ENCODE measurements at places on chromosomes 7 and 10.

DNA sequence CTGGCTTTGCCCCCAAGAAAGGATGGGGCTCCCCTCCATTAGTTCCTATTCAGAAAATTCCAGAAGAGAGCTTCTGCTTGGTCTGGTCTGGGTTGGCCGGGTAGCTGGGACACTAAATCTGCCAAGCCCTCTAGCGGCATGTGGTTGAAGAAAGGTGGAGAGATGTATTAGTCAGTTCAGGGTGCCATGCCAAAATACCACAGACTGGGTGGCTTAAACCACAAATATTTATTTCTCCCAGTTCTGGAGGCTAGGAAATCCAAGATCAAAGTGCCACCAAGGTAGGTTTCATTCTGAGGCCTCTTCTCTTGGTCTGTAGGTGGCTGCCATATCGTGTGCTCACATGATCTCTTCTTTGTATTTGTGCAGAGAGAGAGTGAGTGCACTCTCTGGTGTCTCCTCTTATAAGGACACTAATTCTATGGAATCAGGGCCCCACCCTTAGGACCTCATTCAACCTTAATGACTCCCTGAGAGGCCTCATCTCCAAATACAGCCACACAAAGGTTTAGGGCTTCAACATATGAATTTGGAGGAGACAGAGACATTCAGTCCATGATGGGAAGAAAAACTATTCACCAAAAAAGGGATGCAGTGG lies 38.7 kb upstream of the MTPAP start:
- no peak for DNase-seq

DNA sequence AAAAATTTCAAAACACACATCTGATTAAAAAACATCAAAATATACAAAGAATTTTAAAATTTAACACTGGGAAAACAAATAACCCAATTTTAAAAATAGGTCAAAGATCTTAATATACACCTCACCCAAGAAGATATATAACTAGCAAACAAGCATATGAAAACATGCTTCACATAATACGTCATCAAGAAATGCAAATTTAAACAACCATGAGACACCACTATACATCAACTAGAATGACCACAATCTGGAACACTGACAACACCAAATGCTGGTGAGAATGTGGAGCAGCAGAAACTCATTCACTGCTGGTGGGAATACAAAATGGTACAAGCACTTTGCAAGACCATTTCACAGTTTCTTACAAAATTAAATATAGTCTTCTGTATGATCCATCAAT lies 498.4 kb downstream of the IPMK start:
- DNase-seq, result no peak

DNA sequence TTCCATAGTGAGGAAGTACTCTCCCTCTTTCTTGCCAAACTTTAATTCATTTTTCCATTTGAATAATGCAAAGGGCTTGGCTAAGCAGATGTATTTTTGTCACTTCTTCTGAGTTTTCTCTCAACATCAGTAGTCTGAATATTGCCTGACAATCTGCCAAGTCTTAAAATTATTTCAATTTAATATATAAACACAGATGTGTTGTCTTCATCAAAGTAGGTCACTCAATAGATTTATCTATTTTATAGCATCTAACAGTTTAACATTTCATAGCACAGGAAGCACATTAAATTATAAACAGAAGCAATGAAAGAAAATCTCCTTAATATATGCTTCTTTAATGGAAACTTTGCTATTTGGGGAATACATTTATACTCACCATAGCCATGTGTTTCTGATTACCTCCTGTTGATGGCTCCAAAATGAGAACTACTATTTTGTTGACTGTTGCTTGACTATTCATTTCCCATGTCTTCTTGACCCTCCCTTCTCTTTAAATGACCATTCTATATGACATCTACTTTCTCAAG lies 4.5 kb downstream of the CPED1 start:
- DNase-seq, result no peak

GRCh38 chr7:121547544-121548092 lies 151.5 kb upstream of the FAM3C start:
- DNase-seq, result peak; percentile 34

DNA sequence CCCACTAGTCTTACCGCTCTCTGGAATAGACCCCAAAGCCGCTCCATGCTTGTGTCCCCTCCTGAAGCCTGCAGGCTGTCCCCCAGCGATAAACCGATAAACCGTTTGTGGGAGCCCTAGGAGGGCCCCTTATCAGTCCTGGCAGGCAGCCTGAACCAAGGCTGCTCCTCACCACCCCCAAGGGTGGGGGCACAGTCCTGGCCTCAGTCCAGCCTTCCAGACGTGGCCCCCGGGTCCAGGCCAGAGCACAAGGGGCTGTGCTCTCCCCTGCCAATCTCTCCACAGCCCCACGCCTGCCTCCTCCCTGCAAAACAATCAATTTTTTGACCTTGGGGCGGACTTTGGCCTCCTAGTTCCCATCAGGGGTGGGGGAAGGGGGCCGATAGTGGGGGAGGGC lies at the start of gene TFR2:
TSS of gene TFR2 (minus strand) at position 90 of the 397 bp plus-strand sequence. CDS start at position 47, 43 bp downstream.
- no peak for DNase-seq

- DNase-seq, result no peak
These were observed 307.4 kb downstream of the WDR37 start for GRCh38 chr10:1363446-1364121.

DNA sequence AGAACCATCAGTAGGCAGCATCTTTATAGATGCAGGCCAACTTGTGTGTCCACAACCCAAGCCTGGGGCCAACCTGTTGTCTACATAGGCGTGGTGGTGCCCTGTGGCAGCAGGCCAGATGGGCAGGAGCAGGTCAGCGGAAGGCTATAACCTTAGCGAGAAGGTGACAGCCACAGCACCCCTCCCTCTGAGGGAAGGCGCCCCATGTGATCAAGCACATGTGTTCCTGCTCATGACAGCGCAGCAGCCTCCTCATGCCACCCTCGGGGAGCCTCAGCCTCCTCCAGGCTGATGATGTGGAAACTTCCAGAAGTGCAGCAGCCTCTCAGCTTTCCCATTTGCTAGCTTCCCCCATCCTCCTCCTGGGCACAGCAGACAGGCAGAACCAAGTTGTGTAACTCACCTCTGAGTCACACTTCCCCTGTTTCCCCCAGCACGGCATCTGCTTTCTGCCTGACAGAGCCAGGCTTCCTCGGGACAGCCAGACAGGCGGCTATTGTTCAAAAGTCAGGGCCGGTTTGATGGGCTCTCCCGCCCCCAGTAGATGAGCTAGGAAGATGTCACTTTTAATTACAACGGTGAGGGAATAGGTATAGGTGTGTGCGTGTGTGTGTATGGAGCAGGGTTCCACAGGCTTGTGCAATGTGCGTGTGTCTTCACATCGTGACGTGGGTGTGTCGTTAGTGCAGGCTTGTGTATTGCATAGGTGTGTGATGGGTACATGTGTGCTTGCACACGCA lies 312.0 kb upstream of the ZMIZ1 start:
- no peak for DNase-seq

DNA sequence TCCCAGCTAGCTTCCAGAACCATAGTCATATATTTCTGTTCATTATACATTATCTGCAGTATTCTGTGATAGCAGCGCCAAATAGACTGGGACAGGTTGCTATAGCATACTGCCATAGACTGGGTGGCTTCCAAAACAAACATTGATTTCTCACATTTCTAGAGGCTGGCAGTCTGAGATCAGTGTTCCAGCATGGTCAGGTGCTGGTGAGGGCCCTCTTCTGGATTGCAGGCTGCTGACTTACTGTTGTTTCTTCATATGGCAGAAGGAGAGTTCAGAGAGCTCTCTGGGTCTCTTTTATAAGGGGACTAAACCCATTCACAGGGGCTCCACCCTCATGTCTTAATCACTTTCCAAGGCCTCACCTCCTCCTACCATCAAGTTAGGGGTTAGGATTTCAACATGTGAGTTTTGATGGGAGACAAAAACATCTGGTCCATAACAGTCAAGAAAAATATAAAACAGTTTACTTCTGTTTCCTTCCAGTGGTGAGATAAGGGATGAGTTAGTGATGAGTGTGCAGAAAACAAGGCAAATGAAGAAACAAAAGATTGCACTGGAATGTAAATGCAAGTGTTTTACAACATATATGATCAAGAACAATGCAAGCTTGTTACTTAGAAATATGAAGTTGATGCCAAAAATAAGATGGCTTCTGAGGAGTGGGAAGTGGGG lies 399.0 kb upstream of the C7orf33 start:
- DNase-seq, result no peak

GRCh38 chr7:42883950-42884349 lies 27.9 kb downstream of the C7orf25 start:
- DNase-seq, result no peak

Data from NCI-H2107 (cell line).